T-helper 1 cell treated with Interleukin-12 subunit alpha and Interleukin-12 subunit beta and Interleukin-4 antibody, amounts not matched to agents 30 ng/mL and 1 ng/mL, for 36 hours (primary cell): ENCODE measurements at places on chromosomes 5 and 9. TPM values are rescaled to one million over a fixed set of nuclear protein-coding genes. Genes with fewer than 3 reads are reported as not detected.

The ADAMTS13 gene
- 1.7 and 2.5 TPM in 2 replicates for total RNA-seq

The TLE1 gene
- total RNA-seq, result 0.29 and 0.47 TPM in 2 replicates

The FYB1 gene
- 237 and 262 TPM in 2 replicates for total RNA-seq

The PKD2L2 gene
- not detected in 2 replicates for total RNA-seq

The PRR16 gene
- total RNA-seq, result not detected in 2 replicates

The PCDHA1 gene
- not detected in 2 replicates for total RNA-seq

The GLRA1 gene
- not detected in 2 replicates for total RNA-seq

The NR5A1 gene
- total RNA-seq, result not detected in 2 replicates

The PCA3 gene
- total RNA-seq, result not detected in 2 replicates

The DOCK2 gene
- 333 and 346 TPM in 2 replicates for total RNA-seq

The RPL37 gene
- total RNA-seq, result 1,320 and 1,323 TPM in 2 replicates

The TAF1L gene
- 0.02 TPM in 1 of 2 replicates, not detected in the other for total RNA-seq

The AMBP gene
- total RNA-seq, result not detected in 2 replicates

The FBXO38 gene
- total RNA-seq, result 51.7 and 66.2 TPM in 2 replicates
